Activated naive CD4-positive, alpha-beta T cell treated with Interleukin-2 at 50 U/mL for 16 hours (primary cell): ENCODE measurements at places on chromosomes 11 and 22.
A peak's percentile ranks its signal among the peaks of the same experiment; 100 is the strongest.

DNA sequence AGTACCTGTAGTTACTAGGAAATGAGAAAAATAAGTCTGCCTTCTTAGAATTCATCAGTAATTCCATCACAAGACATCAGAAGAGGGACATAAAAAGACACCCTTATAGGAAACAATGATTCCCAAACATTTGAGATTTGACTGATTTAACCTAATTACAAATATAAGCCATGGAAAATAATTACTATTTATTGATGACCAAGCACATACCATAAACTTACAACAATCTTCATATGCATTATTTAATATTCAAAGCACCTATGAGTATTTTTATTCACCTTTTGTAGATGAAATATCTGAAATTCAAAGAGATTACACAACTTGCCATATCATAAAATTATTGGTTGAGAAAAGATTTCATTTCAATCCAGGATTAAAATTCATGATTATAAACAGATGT, 14.6 kb upstream of the OR52D1 start:
- DNase-seq, result no peak

- DNase-seq, result no peak
Observed at GRCh38 chr11:30635401-30635989, 49.3 kb upstream of the MPPED2 start.

- DNase-seq, result no peak
Observed at GRCh38 chr11:122181893-122182292, 65.9 kb upstream of the BLID start.

DNA sequence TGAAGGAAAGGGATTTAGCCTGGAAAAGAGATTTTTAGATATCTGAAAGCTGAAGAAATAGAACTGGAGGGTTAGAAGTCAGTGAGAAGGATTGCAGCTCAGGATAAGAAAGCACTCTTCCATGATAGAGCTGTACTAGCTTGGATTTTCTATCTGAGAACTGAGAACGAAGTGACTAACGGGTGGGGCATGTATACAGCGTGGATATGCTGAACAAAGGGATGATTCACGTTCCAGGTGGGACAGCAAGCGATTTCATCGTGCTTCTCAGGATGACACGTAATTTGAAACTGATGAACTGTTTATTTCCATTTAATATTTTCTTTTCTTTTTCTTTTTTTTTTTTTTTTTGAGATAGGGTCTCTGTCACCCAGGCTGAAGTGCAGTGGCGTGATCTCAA, 53.0 kb downstream of the GRAMD1B start:
- DNase-seq, result no peak

DNA sequence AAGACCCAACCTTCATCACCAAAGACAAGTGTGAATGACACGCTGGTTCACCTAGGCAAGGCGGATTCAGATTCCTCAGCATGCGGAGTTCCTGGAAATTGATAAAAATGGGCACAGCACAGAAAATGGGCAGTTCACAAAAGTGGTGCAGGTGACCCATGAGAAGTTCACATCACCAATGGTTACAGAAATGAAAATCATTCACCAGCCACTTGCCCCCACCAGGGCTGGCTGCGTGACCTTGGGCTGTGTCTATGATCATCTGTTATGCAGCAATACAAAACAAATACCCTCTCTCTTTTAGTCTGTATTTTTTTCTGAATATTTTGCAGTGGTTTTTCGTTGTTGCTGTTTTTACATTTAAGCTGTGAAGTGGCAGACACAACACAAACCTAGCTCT, 415.9 kb downstream of the TBC1D22A start:
- DNase-seq, result no peak

DNA sequence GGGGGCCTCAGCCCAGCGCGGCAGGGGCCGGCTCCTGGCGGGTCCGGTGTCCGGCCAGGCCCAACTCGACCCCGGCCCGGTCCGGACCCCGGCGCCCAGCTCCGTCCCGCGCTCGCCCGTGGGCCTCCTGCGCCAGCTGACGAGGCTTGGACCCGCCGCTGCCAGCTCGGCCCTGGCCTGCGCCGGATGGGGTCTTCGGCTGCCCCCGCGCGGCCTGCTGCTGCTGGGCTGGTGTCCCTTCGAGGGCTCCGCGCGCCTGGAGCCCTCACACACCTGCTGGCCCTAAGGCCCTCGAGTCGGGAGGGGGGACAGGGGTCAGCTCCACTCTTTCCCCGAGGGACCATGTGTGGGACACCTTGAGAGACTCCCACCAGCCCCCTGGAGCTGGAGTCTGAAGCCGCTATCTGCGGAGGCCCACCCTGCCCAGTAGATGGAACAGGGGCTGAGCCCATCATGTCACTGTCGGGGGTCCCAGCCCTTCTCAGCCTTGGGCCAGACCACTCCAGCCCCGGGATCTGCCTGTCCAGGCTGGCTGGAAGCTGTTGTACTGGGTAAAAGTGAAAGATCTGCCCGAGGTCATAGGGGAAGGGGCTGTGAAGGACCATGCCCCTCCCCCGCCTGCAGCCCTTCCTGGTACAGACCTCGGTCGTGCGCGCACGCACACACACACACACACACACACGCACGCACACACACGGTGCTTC, 768 bp upstream of the CDKN1C start:
- DNase-seq, result peak; percentile 23

GRCh38 chr11:122711831-122712381, 56.4 kb downstream of the UBASH3B start:
- no peak for DNase-seq

GRCh38 chr11:19970944-19971343, 189.3 kb downstream of the DBX1 start:
- DNase-seq, result no peak

DNA sequence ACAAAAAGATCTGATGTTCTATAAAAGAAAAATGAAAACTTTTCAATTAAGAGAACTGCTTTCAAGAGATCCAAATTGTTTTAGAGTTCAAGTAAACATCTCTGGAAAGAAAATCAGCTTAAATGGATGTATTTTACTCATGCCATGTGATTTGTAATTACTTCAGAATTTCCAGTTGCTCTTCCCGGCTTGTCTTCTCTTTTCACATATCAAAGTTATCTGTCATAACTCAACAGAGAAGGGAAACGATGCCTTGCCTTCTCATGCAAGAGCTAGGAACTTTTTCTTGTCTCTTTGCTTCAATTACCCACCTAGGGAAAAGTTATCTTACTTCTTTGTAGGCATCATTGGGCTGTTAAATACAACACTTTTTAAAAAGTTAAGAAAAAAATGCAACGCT, 255.2 kb upstream of the POU2AF2 start:
- DNase-seq, result no peak

DNA sequence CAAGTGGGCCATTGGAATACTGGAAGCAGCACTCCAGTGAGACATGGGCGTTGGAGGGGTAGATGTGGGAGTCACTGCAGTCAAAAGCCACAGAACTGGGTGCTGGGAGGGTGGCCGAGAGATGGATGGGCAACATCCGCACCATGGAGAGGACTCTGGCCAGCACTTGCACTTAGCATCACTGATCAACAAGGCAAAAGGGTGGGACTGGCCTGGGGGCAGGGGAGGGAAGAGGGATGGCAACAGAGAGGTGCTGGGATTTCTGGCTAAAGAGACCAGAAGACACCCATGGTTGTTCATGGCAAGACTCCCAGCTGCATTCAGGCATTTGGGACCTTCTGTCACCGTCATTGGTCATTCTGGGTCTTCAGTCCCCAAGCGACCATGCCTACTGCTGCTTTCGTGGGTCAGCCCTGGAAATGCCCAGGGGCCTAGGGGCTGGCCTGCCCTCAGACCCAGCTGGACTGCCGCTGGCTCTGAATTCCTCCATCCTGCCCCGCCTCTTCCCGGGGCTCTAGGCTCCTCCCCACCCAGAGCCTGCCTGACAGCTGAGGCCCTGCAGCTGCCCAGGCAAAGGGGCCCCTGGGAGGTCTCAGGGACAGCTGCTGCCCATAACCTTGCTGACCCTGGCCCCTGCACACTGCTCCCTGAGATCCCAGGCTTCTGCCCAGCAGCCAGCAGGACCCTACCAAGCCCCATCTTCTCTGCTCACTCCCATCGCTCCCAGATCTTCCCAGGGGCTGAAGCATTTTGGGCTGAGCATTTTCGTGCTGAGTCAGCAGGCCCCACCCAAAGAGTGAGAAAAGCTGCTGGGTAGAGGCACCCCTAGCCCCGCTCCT, 13.0 kb upstream of the CDC42EP2 start:
- DNase-seq, result no peak

DNA sequence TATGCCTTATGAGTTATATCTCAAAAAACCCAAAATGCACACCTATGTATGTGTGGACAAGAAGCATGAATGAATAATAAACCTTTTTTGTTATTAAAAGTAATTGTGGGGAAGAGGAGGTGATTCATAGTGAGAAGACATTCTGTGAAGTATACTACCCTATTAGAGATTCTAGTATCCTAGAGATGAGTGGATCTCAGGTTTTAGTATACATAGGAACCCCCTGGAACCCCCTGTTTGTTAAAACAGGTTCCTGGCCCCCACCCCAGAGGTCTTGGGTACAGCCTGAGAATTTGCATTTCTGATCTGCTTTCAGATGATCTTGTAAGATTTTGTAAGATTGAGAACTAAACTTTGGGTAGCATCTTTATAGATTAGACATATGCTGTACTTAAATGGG, 17.5 kb downstream of the NUCB2 start:
- DNase-seq, result no peak

GRCh38 chr11:65002706-65003105, 5.9 kb upstream of the BATF2 start:
- no peak for DNase-seq

GRCh38 chr11:33866936-33867335, 24.9 kb downstream of the LMO2 start:
- no peak for DNase-seq

- no peak for DNase-seq
Observed at GRCh38 chr11:90757849-90758494, 535.1 kb upstream of the CHORDC1 start.

- DNase-seq, result no peak
Observed at GRCh38 chr22:33220476-33221080, 162.4 kb upstream of the SYN3 start.

DNA sequence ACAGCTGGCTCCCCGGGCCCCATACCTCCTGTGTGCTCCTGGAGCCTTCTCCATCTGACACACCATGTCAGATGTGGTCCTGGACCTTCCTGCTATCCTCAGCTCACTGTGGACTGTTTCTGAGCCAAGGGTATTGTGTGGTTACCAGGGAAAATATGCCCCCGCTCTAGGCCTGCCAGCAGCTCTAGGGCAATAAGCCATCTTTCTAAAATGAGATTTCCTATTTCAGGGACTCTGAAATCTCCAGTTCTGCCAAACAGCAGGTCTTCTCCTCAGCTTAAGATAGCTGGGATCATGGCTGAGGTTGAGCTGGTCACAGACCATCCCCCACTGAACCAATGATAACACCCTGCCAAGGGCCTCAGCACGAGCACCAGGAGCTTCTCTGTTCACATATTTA, 227.6 kb downstream of the ST3GAL4 start:
- no peak for DNase-seq

DNA sequence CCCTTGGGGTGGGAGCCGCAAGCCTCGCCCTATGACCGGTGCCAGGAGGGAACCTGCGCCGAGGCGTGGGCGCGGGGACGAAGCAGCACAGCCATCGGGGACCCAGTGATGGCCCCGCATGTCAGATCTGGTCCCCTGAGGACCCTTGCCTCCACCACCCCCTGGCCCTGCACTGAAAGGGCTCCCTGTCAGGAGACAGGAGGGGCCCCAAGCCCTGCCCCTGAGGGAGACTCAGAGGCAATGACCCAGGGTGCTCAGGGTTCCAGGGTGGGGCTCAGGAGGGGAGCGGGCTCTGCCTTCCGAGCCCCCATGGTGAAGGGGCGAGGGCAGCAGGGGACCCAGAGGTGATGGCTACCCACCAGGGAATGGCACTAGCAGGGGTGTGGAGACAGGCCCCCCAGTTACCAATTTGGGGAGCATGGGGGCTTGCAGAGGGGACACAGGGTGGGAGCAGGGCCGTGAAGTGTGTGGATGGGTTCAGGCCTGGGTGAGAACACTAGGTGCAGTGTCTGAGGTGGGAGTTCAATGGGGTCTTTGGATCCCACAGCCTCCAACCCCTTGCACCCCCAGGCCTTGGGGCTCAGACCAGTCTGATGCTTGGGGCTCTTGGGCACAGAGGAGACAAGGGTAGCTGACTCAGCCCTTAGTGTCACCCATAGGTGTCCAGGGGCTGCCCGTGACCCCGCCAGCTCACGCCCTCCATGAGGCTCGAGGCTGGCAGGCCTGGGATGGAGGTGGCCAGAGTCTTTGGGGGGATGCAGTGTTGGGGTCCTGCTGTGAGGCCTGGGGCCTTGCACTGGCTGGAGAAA, 499 bp downstream of the LRRC56 start:
- no peak for DNase-seq

GRCh38 chr11:99271527-99271926, 250.8 kb downstream of the CNTN5 start:
- no peak for DNase-seq

GRCh38 chr11:93564895-93565294, 21.7 kb upstream of the SMCO4 start:
- no peak for DNase-seq

DNA sequence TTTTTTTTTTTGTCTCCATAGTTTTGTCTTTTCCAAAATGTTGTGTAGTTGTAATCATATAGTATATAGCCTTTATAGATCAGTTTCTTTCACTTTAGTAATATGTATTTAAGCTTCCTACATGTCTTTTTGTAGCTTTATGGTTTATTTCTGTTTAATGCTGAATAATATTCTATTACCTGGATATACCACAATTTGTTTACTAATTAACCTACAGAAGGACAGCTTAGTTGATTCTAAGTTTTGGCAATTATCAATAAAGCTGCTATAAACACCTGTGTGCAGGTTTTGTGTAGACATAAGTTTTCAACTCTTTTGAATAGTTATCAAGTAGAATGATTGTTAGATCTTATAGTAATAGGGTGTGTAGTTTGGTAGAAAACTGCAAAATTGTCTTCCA, 130.3 kb upstream of the CARD18 start:
- DNase-seq, result no peak

GRCh38 chr22:28222052-28222451, 303.0 kb upstream of the PITPNB start:
- no peak for DNase-seq

DNA sequence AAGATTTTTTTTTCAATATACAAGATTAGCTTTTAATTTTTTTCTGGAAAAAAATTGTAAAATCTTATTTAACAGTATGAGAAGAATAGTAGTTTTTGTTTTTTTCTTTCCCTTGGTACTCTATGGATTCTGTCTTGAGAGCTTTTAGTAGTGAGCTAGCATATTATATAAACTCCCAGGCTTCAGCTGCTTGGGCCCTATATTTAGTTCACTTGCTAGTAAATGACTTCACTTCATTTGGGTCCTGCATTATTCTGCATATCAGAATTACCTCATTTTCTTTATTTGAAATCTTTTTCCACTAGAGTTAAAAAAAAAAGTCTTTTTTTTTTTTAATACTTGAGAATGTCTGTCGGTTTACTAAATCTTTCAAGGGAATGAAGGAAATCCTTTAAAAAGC, 33.1 kb downstream of the HIPK3 start:
- no peak for DNase-seq
